Inflammatory macrophage treated with lipopolysaccharide for 1 hour (primary cell): ENCODE measurements at places on chromosomes 7 and 10.

- no peak for DNase-seq
Observed at GRCh38 chr7:72326365-72326764, 85.8 kb downstream of the CALN1 start.

DNA sequence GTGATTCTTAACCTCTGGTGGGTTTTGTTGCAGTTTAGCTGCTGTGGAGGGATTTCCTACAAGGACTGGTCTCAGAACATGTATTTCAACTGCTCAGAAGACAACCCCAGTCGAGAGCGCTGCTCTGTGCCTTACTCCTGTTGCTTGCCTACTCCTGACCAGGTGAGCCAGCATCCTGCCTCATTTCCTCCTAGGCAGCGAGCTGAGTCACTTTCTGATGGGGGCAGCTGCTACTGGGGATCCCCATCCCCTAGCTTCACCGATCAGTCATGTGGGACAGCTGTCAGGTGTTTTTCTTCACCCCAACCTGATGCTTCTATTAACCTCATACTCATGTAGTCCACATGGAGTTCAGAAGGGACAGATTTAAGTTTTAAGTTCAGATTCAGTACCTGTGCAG lies 21.7 kb upstream of the SMO start:
- DNase-seq: no peak

DNA sequence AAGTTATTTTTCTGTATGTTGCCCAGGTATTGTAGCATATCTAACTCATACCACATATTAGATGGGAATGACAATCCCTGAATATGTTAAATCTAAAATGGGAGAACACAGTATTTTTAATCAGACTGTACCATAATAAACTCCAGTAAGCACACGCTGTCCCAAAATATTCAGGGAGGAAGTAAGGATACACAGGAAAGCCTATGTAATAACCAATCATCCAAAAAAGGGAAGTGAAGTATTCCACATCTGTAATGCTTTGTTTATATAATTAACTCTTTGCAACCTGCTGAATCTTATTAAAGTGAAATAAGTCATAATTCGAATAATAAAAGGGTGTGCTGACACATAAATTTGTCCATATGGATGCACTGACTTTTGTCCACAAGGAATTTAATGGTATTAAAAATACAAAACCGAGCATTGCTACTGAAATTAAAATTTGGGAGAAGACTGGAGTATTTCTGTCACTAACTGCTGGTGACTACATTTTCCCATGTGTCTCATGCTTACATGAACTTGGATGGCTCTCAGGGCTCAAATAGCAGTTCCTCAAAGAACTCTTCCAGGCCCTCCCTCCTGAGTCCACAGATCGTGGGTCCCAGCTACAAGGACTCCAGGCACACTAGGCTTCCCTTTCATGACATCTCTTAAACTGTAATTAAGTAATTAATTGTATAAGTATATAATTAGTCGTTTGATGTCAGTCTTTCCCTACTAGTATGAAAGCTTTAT lies 120.6 kb downstream of the NEBL start:
- DNase-seq: peak; percentile 10

GRCh38 chr10:50651808-50652207 lies 28.1 kb upstream of the SGMS1 start:
- DNase-seq: no peak

DNA sequence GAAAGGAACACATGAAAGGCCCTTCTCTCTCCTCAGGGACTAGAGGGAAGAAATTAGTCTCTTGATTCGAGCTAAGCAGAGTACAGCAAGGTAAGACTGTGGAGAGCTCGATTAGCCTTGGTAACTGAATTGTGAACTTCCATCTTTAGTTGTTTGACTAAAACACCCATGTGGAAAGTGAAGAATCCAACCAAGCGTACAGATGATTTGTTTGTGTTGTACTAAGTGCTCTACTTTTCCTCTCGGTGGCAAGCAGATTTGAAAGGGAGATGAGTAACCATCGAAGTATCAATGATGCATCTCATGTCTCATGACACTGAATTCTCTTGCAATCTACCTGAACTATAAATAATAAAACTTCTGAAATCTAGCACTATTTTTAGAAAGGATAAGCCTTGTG lies 80.7 kb downstream of the FZD1 start:
- DNase-seq: no peak

DNA sequence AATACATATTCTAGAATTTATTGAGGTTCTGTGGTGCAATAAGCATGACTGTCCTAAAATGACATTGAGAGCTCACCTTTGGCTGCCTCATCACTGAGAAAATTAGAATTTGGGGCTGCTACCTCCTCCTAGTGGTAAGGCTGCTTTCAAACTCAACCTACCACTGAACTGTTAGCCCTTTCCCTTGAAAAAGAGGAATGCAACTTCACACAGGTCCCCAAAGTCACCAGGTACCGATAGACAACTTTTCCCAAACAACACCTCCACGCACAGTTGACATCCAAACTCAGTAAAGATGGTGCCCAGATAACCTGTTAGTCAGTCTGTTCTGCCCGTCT lies 75.9 kb upstream of the SCIN start:
- no peak for DNase-seq

- DNase-seq: peak; percentile 73
Observed at GRCh38 chr10:124740369-124741280, 3.6 kb downstream of the FAM53B start.

GRCh38 chr10:105837951-105838350 lies 1196.9 kb downstream of the SORCS3 start:
- peak; percentile 11 for DNase-seq

DNA sequence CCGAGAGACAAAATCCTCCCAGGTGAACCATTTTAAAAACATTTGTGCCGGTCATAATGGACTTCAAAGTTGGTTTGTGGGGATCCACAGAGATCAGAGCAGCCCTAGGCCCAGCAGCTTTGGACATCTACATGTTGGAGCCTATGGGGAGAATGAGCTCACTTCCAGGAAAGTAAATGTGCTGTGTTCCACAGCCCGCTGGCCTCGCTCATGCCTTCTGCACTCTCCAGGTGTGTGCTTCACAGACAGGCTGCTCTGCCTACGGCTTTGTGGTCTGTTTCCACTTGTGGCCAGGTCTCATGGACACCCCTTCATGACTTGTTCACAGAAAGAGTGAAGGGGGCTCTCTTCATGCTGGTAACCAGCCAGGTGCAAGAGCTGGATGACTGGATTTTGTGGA lies 141.6 kb downstream of the ADARB2 start:
- DNase-seq: no peak

DNA sequence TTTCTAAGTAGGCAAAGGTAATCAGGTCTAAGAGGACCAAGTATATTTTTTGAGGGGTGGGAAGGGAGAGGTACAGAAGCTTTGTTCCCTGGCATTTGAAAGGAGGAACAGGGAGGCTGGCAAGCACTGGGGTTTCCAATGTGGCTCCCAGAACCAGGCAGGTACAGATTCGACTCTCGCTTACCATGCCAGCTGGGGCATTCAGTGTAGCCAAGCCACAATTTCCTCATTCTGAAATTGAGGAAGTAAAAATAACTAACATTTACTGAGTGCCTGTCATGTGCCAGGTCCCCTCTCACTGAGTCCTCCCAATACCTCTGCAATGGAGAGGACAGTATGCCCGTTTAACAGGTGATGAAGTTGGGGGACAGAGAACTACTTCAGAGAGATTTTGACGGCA lies 45.9 kb upstream of the BET1 start:
- peak; percentile 59 for DNase-seq

DNA sequence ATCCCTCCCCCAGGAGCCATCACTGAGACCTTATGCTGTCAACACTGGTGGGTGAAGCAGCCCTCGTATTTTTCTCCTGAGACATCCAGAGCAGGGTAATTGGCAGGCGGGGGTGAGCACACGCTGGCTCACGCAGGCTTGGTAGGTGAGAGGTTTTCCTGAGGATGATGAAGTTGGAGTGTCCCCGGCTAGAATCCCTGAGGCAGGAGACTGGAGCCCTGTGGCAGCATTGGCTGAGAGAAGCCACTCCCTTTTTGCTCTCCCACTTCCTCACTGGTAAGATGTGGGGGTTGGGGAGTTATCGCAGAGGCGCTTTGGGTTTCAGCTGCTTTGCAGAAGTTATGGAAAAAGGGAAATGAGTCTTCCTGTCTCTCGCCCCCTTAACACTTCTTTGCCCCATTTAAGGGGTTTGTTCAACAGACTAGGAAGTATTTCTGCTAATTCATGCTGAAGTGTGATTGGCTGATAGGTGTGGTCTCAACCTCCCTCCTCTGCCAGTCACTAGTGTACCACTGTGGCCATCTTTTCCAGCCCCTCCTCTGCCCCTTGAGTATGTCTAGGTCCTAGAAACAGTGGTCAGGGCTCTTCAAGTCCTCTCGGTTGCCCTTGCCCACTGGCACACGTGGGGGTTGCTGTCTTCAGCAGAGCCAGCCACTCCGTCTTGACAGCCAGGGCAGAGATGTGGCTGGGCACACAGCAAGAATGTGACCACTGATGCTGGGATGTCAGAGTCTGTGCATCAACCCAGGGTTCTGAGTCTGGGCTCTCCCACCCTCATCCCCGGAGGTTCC lies 5.7 kb downstream of the ARPC1B start:
- peak; percentile 100 for DNase-seq

DNA sequence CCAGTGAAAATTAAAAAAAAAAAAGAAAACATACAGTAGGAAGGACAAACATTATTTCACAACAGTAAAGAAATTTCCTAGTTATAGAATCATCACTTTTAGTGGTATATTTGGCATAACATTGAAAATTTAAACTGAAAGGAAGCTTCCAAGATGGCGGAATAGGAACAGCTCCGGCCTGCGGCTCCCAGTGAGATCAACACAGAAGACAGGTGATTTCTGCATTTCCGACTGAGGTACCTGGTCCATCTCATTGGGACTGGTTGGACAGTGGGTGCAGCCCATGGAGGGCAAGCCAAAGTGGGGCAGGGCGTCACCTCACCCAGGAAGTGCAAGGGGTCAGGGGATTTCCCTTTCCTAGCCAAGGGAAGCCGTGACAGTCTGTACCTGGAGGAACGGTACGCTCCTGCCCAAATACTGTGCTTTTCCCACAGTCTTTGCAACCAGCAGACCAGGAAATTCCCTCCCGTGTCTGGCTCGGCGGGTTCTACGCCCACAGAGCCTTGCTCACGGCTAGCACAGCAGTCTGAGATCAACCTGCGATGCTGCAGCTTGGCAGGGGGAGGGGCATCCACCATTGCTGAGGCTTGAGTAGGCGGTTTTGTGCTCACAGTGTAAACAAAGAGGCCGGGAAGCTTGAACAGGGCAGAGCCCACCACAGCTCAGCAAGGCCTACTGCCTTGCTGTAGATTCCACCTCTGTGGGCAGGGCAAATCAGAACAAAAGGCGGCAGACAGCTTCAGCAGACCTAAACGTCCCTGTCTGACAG lies 19.4 kb downstream of the PON3 start:
- no peak for DNase-seq

GRCh38 chr7:138961159-138961558 lies 20.0 kb downstream of the KIAA1549 start:
- no peak for DNase-seq

GRCh38 chr10:44696496-44696895 lies 214.6 kb upstream of the TMEM72 start:
- DNase-seq: no peak

DNA sequence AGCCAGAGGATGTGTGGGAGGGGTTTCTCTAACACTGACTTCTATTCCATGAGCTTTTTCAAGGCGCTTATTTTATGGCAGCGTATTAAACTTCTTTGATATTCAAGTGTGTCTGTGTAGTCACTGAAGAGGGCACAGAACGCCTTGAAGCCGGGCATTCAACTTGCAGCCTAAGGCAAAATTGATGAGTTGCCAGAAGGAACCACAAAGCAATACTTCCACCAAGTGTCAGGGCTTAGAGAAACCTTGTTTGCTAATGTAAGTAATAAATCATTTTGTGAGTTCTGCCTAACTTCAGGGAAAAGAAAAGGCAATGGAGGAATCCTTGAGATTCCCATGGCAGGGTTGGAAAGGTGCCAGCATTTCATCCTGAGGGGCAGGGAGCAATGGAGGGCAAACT lies 163.8 kb downstream of the LCOR start:
- no peak for DNase-seq
